Stimulated activated CD8-positive, alpha-beta memory T cell treated with anti-CD3 and anti-CD28 coated beads, Interleukin-15, amount 100 ng/mL, for 48 hours (primary cell): ENCODE measurements at places on chromosomes 1 and 21.

DNA sequence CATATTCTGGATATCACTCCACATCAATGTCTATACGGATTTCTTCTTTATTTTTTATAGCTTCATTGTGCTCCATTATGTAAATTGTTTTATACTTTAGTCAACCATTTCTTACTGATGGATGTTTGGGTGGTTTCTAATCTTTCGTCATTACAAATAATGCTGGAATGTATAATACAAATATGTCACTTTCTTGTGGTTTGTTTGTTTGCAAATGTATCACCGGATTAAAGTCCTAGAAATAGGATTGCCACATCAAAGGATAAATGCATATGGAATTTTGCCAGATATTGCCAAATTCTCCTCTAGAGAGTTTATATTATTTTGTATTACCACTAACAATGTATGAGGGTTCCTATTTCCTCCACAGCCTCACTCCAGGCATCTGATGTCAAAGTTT is 48.7 kb upstream of the PRDM2 start:
- no peak for DNase-seq

DNA sequence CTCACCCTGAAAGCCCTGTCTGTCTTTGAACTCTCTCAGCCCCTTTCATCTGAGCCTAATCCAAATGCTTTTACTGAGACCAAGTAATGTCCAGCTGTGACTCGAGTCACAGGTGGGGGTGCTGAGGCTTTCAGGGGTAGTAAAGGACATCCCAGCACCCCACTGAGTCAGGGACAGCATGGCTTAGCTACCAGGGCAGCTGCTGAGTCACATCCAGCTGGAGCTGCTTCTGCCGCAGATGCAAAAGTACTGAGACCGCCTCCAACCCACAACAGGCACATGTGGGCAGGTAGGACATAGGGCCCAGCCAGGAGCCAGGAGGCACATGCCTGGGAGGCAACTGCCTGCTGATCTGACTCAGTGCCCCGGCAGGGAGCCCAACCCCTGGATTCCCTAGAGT is 6.7 kb upstream of the VSIG8 start:
- peak; percentile 25 for DNase-seq

DNA sequence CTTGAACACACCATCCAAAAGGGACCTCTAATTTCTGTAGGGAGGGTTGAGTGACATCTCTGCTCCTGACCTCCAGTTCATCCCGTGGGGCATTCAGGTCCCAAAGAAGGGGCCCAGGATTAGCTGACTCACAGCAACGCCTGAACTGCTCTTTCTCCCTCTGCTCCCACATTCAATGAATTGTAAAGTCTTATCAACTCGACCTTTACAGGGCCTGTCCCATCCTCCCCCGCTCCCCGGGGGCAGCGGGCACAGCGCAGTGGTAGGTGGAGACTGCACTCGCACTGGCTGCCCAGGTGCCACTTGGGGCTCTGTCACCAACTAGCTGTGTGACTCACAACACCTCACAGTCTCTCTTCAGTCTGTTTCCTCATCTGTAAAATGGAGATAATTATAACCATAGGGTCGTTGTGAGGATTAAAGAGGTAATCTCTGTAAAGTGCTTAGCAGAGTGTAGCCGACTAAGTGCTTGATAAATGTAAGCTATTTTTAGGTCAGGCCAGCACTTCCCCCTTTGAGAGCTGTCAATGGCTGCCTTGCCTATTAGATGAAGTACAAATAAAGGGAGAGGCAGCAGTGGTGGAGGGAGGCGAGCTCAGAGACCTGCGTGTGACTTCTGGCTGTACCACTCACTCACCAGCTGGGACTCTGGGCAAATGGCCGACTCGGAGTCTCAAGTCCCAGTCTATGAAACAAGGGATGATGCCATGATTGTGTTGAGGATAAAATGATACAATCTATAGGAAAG is 637 bp upstream of the MYBPHL start:
- DNase-seq: no peak

DNA sequence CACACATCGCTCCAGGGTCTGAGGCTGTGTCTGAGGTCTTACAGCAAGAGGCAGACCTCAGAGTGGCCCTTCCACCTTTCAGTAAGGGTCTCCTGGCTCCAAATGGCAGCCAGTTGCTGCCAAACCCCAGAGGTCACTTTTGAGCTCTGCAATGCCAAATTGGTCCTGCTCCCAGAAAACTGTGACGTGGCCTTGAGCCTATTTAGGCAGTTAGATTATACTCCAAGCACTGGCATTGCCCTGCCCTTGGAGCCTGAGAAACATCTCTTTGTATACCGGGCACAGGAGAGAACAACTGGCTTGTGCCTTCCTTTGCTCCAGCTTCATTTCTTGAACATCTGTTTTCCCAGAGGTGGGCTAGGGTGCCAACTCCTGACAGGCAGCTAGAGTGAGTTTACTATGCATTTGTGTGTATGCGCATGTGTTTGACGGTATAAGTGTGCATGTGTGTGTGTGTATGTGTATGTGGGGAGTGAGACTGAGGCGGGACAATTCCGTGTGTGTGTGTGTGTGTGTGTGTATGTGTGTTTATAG is 134.5 kb downstream of the IER5 start:
- DNase-seq: no peak

DNA sequence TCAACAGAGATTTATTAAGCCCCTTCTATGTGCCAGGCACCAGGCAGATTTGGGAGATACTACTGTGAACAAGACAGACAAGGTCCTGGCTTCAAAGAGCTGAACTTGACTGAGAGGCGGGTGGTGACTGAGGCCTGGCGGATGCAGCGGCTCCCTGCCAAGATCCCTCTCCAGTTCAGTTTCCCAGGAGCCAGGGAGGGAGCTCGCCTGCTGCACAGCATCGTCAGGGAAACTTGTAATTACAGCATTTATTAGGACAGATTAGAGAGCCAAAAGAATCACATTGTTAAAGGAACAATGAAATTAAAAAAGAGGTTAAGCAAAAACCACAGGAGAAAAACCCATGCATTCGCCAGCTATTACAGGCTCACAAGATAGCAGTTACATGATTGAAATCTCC is 55.3 kb downstream of the ETS2 start:
- DNase-seq: no peak

- DNase-seq: no peak
Observed at GRCh38 chr1:221328371-221328770, 413.5 kb downstream of the DUSP10 start.
